ENCODE measurements at places on chromosomes 1 and 21.
A peak's percentile ranks its signal among the peaks of the same experiment; 100 is the strongest.

DNA sequence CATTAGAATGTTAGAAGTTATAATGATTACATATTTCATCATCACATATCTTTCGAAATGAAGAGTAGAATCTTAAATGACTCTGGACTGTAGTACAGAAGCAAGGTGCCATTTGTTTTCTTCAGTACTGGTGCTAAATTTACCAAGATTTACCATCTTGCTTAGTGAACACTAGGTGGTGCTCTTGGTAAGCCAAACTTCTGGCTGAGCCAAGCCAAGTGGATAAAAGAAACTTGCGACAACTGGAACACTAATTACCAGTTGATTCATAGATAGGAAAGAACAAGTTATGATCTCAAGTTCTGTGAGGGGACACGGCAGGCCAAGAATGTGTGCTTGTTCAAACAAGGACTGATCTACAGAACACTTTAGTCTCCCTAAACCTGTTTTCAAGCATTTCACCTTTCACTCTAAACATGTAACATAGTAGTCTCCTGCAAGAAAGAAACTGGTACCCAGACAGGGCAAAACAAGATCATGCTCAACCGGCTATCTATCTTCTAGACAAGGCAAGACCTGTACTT lies 19.8 kb downstream of the SPRTN start:
- peak; percentile 75 for DNase-seq

DNA sequence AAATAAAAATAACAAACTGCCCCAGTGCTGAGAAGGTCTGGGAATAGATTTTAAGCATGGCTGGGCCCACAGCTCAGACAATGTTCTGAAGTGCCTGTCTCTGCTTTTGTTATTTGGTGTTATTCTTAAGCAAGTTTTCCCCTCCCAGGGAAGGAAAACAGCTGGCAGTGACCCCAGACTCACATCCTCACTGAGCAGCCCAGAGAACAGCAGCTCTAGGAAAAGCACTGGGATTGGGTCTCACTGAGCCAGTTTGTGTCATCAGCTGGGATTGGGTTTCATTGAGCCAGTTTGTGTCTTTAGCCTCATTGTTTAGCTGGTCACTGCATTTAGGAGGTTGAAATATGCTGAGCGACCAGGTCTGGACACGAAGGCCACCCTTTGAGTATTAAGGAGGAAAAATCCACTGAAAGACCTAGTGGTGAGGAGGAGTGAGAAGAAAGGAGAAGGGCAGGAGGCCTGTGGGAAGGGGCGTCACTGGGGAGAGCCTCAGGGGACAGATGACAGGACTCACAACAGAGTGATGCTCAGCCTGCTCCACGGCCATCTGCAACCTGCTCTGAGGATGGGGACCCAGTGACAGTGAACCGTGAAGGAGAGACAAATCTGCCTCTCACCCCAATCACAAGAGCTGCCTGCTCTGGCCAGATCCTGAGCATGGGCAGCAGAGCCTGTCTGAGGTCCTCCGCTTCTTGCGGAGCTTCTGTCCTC lies 103.8 kb downstream of the TOMM20 start:
- DNase-seq, result no peak

- DNase-seq, result no peak
Measured at GRCh38 chr1:184296466-184297243, 90.2 kb upstream of the C1orf21 start.

DNA sequence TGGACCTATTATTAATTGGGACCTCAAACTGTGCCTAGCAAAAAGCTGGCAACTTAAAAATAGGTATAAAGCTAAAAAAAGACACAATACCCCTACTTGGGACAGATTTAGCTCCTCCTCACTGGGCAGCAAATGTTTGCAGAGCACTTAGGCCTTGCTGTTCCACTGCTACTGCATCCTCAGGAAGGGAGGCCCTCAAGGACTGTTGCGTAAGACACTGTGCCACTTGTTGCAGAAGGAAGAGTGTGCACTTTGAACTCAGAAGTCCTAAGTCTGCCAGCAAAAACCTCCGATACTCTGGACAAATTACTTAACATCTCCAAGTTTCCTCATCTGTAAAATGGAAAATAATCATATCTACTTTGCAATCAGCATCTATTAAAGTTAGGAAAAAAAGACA lies 322.9 kb downstream of the BARHL2 start:
- no peak for DNase-seq

- DNase-seq, result no peak
Measured at GRCh38 chr1:3594706-3595377, 16.5 kb downstream of the MEGF6 start.

GRCh38 chr1:84442256-84442655 lies 36.8 kb upstream of the RPF1 start:
- peak; percentile 73 for DNase-seq

DNA sequence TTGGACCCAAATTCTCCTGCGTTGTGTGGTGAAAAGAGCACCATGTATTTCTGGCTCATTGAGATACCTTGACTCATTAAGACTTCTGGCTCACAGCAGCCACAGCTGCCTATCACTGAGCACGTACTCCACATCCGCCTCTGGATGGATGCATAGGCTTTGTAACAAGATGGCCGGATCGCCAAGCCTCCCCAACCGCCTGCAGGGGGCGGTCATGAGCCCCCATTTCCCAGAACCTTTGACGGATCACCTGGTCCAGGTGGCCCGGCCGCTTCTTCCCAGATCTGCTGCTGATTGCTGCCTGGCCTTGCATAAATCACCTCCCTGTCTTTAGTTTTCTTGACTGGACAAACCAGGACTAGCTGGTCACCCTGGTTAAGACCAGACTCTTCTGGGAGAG lies 156.5 kb upstream of the KLHDC7A start:
- no peak for DNase-seq

DNA sequence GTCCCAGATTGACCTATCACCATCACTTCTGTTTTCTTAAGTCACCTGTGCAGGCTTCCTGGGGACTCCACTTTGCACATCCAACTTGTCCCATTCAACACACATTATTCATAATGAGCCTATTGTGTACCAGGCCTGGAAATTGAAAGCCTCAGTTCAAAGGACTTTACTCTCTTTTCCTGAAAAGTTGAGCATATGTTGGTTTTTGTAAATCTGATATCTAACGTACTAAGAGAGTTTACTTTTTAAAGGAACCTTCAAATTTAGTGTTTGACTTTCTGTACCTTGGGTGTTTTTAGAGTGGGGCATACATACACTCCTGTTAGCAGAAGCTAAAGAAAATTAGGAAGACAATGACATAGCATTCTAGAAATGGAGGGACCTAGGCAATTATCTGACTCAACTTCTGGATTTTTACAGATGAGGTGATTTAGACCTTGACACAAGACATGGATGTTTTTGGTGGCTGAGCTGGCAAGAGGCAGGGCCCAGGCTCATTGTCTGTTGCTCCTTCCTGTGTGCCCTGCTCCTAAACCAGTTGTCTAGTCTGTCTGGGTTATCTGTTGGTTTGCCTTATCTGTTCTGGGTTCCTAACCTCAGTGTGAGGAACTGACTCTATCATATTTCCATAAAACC lies 336.5 kb downstream of the RPS6KC1 start:
- DNase-seq, result no peak

DNA sequence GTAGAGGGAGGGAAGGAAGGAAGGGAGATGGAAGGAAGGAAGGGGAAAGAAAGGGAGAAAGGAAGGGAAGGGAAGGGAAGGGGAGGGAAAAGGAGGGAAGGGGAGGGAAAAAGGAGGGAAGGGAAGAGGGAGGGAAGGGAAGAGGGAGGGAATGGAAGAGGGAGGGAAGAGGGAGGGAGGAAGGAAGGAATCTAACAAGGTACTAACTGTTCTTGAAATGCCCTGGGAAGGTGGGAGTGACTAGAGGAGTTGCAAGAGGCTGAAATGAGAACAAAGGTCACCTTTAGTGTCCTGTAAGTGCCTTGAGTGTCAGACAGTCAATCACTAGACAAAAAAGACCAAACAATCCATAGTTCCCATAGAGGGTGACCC lies 2.3 kb upstream of the ATP2B4 start:
- no peak for DNase-seq

GRCh38 chr1:180533266-180533987 lies 25.3 kb upstream of the OVAAL start:
- peak; percentile 76 for DNase-seq

GRCh38 chr1:150813028-150813707 lies 5.1 kb upstream of the CTSK start:
- DNase-seq, result peak; percentile 64

- DNase-seq, result no peak
Measured at GRCh38 chr1:145695821-145696629, 11.1 kb downstream of the PDZK1 start.

GRCh38 chr1:219271818-219272535 lies 98.3 kb downstream of the LYPLAL1 start:
- DNase-seq, result peak; percentile 48

DNA sequence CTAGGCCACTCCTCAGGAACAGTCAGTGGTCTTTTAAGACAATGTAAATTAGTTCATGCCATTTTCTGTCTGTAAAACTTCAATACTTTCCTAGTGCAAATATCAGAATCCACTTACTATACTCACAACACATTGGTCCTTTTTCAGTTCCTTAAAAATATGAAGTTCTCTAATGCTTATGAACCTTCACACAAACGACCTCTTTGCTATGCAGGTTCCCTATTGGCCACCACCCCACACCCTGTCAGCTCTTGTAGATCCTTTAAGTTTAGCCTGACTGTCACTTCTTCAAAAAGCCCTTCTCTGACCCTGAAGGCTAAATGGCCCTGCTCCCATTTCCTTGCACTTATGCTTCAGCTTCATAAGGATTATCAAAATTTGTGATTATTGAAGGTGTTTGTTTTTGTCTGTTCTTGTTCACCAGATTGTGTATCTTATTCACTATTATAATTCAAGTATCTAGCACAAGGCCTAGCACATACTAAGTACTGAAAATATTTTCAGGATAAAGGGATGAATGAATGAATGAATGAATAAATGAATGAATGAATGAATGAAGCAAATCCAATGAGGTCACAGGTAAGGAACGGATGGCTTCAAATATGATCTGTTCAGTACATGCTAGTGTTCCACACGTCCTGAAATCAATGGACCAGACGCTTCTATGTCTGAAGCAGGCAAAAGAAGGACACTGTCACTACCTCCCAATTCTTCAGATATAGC lies 373.9 kb downstream of the VAV3 start:
- no peak for DNase-seq

GRCh38 chr1:232880354-232880753 lies 70.1 kb upstream of the NTPCR start:
- peak; percentile 26 for DNase-seq

GRCh38 chr1:60835649-60836048 lies 246.7 kb upstream of the NFIA start:
- no peak for DNase-seq

DNA sequence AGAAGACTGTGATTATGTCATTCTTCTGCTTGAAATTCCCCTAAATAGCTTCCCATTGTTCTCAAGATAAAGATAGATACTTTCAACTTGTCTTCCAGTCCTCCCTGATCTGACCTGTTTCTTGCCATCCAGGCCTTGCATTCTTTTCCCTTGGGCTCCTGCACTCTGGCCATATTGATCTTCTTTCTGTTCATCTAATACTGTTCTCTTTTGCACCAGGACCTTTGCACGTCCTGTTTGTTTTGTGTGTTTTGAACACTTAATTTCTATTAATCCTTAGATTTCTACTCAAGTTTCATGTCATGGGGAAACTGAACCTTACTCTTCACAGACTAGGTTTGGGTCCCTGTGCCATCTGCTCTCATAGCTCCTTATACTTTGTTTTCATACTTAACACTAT lies 65.1 kb downstream of the MAGI3 start:
- no peak for DNase-seq

- no peak for DNase-seq
Measured at GRCh38 chr21:14844001-14844400, 220.8 kb downstream of the NRIP1 start.

DNA sequence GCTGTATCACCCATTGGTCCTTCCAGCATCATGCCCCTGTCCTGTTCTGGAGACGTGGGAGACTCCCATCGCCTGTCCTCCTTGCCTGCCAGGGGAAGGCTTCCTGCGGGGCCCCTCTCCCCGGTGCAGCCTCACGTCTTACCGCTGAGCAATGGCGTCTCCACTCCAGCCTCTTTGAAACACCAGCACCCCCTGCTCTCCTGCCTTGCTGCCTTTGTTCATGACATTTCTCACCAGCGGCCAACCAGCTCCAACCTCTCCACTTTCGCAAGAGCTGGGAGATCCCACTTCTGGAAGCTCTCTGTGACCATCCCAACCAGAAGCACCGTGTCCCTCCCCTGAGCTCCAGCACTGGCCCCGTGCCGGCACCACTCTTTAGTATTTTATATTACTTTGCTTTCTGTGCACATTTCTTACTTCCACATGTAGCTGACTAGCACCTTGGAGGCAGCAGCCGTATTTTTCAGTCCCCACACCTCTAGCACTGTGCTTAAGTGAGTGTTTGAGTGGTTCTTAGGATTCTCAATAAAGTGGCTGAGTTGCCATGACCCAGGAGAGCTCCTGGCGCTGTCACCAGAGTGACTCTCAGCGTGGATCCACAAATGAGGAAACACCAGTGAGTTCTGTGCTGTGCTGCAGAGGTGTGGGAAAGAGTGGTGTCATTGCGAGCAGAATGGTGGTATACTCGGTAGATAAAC lies 83.5 kb downstream of the ATP5PO start:
- DNase-seq, result no peak

GRCh38 chr1:116508085-116508983 lies 62.5 kb downstream of the CD58 start:
- DNase-seq, result no peak

DNA sequence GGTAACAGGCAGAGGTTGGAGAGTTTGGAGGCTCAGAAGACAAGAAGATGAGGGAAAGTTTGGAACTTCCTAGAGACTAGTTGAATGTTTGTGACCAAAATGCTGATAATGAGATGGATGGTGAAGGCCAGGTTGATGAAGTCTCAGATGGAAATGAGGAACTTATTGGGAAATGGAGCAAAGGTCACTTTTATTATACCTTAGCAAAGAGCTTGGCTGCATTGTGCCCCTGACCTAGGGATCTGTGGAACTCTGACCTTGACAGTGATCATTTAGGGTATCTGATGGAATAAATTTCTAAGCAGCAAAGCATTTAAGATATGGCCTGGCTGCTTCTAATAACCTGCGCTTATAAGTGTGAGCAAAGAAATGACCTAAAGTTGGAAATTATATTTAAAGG lies 17.2 kb downstream of the FAM3B start:
- no peak for DNase-seq

GRCh38 chr1:156050376-156050775 lies 3.2 kb downstream of the UBQLN4 start:
- no peak for DNase-seq

DNA sequence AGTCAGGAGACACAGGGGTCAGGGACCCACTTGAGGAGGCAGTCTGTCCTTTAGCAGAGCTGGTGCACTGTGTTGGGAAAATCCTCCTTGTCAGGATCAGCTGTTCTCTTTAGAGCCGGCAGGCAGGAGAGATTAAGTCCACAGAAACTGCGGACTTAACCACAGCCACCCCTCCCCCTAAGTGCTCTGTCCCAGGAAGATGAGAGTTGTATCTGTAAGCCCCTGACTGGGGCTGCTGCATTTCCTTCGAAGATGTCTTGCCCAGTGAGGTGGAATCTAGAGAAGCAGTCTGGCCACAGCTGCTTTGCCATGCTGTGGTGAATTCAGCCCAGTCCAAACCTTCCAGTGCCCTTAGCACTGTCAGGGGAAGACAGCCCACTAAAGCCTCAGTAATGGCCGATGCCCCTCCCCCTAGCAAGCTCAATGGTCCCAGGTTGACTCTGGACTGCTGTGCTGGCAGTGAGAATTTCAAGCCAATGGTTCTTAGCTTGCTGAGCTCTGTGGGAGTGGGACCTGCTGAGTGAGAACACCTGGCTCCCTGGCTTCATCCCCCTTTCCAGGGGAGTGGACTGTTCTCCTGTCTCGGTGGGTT lies 172.8 kb downstream of the ST6GALNAC3 start:
- no peak for DNase-seq

All from ACHN (cell line).